CD4-positive, CD25-positive, alpha-beta regulatory T cell (primary cell): ENCODE measurements at places on chromosomes 13 and 19. TPM values are rescaled to one million over a fixed set of nuclear protein-coding genes. Genes with fewer than 3 reads are reported as not detected.

Gene LAIR1
- 48.1 TPM for polyA plus RNA-seq

Gene CACNG7
- not detected for polyA plus RNA-seq

DNA sequence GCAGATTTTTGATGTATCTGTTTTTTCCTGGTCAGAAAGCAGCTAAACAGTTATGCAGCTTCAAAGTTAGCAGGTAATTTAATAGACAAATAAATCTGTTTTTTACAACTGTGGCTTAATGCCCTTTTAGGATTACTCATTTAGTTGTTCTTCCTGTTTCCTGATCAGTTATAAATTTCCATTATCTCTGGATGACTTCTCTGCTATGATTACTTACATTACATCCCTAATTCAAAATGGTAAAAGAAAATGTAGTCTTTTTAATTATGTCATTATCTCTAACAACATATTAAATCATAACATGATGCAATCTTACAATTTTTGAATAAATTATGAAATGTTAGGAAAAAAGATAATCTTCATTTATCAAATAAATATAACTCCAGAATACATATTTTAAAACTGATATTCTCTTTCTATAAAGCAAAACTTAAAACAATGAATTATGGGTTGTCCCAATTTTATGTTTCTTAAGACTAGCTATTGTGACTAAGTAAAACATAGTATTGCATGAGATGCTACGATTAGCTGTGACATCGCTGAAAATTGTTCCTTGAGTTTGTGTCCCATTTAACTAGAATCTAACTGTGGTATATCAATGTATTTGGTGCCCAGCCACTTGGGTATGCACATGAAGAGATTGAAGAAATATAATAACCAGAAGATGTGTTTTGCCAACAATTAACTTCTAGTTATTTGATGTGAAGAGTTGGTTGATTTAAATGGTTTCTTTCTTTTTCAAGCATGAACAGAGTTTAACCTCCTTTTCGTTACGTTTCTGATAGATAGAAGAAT, 605.3 kb upstream of the SPRY2 start:
- no peak overlapping the region for H3K27ac ChIP-seq
- no peak overlapping the region for H3K4me3 ChIP-seq
- no peak for DNase-seq
- no peaks in the 10 kb centered on the region for H3K27me3 ChIP-seq
- H3K36me3 ChIP-seq, result no peaks in the 10 kb centered on the region
- no peaks in the 10 kb centered on the region for H3K4me1 ChIP-seq

DNA sequence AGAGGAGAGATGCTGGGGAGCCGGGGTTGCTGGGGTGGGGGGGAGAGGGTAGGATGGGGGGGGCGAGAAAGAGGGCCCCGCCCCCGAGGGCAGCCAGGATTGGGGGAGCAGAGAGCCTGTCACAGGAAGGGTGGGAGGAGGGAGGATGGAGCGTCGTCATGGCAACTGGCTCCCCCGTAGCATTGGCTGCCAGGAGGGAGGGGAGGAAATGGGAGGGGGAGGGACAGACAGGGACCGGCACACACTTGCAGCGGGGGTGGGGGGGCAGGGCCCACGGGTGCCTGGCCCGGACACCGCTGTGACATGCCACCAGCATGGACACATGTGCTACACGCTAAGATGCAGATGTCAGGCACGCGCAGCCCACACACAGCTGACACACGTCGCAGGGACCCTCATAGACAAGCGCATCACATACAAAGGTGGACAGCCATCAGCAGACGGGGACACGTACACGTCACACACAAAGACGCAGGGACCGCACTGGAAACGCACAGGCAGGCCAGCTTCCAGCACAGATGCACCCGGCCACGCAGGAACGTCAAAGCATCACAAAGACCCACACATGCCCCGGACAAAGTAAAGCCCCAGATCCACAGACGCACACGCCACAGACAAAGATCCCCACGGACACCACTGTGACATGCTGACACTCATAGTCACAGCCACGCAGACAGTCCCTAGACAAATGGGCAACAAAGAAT, at the start of gene LMTK3:
LMTK3 (minus strand) TSS at position 36 of the 704 bp plus-strand sequence. CDS start 259 bp downstream, outside the sequence.
- H3K27ac ChIP-seq, result peak within 1 kb of the TSS; percentile 66
- no peaks in the 10 kb centered on the region for H3K36me3 ChIP-seq
- peak; percentile 81 for DNase-seq

DNA sequence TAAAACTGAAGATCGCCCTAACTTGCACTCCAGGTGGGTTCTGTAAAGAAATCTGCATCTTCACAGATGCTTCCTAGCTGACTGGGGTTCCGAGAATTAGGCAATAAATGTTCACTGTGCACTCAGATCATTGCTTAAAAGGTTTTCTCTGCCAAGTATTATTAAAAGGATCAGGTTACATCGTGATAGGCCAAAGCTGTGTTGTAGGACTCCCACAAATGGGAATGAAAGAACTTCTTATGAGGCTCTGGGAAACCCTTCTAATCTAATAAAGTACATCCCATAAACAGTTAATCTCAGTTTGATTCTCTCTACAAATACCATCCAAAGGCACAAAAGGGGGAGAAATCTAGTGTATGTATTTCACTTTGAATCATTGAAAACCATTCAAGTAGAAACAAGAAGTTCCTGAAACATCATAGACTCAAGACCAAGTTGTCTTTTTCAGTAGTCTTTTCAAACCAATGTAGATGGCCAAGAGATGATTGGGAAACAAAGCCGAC, 7.1 kb upstream of the POU4F1 start:
- H3K27ac ChIP-seq, result no peak overlapping the region
- H3K36me3 ChIP-seq, result peaks cover 4% of the 10 kb centered on the region
- H3K4me1 ChIP-seq, result peaks cover 29% of the 10 kb centered on the region
- H3K27me3 ChIP-seq, result peaks cover 34% of the 10 kb centered on the region
- no peak overlapping the region for H3K4me3 ChIP-seq

DNA sequence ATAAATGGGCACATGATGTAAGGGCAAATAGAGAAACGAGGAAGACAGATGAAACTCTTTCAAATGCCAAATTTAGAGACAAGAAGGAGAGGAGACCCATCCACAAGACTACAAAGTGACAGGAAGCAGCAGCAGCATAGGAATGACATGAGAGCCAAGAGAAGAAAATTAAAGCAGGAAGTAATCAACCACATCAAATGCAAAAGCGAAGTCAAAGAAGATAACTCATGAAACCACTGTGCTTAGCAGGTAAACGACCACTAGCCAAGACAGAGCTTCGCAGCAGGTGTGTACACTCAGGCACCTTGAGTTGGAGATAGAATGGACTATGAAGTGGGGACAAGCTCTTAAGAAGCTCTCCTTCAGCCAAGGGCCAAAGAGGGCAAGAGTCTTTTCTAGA, 64.1 kb downstream of the KLF12 start:
- peak; percentile 68 for DNase-seq
- H3K36me3 ChIP-seq, result no peaks in the 10 kb centered on the region
- H3K27ac ChIP-seq, result peak overlapping the region; percentile 38
- H3K4me1 ChIP-seq, result peaks cover 23% of the 10 kb centered on the region

GRCh38 chr19:54262066-54262465, 5.0 kb upstream of the LILRB5 start:
- no peaks in the 10 kb centered on the region for H3K36me3 ChIP-seq
- H3K4me3 ChIP-seq, result no peak overlapping the region
- no peaks in the 10 kb centered on the region for H3K4me1 ChIP-seq
- no peaks in the 10 kb centered on the region for H3K27me3 ChIP-seq
